ENCODE measurements at places on chromosomes 7 and 10.

GRCh38 chr10:93749218-93749799, 8.4 kb upstream of the LGI1 start:
- no peak for DNase-seq

- DNase-seq: no peak
These were observed 50.9 kb upstream of the SEMA3D start for GRCh38 chr7:85237721-85238120.

- DNase-seq: no peak
These were observed 2.0 kb downstream of the RHEB start for GRCh38 chr7:151517601-151518104.

GRCh38 chr10:48464871-48465736, 139.8 kb downstream of the ARHGAP22 start:
- DNase-seq: no peak

DNA sequence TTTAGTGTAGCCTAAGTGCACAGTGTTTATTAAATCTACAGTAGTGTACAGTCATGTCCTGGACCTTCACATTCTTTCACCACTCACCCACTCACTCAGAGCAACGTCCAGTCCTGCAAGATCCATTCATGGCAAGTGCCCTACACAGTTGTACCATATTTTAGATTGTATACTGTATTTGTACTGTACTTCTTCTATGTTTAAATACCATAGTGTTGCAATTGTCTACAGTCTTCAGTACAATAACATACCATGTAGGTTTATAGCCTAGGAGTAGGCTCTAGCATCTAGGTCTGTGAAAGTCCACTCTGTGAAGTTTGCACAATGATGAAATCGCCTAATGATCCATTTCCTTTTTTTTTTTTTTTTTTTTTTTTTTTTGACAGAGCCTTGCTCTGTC, 12.0 kb downstream of the EEPD1 start:
- DNase-seq: no peak

GRCh38 chr10:93790439-93790838, 32.7 kb downstream of the LGI1 start:
- no peak for DNase-seq

DNA sequence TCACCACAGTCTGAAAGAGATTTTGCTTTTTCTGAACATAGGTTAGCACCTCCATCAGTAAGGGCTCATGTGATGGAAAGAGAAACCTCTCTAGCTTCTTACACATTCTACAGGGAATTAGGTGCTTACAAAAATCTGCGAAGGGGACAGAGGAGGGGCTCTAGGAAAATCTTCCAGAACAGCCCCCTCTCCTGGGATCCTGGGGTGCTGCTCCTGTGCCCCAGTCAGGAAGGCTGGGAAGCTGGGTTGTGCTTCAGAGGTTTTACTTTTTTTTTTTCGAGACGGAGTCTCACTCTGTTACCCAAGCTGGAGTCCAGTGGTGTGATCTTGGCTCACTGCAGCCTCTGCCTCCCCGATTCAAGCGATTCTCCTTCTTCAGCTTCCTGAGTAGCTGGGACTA, 7.5 kb upstream of the FAM171A1 start:
- no peak for DNase-seq

GRCh38 chr7:109926738-109927137, 1164.2 kb upstream of the LRRN3 start:
- DNase-seq: no peak

DNA sequence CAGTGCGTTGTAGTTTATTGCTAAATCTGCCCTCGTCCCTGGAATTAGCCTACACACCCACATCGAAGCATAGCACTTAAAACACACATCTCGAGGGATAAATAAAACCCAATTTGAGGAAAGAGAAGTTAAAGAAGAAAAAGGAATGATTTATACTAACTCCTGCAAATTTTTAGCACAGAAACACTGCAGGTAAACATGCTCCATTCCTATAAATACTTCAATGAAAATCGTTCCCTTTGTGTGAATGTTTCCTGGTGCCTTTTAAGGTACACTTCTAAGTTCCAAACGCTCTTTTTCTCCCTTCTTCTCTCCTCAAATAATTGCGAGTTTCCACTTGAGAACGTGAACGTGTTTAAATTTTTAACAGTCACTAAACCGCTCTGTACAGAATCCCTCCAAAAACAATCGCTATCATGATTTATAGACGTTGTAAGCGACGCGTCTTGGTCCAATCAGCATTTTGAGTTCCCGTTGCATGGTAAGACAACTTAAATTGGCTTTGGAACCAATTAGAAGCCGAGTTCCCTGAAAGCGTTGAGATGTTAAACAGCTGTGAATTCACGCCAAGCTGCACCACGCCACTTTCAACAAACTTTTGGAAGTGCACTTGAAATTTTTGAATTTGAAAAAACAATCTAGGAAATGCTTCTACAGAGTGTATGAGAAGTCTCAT, 12.5 kb upstream of the EBLN1 start:
- no peak for DNase-seq

- DNase-seq: no peak
These were observed 72.2 kb upstream of the ABLIM1 start for GRCh38 chr10:114730291-114730690.

Measured in stimulated activated CD8-positive, alpha-beta memory T cell treated with anti-CD3 and anti-CD28 coated beads, Interleukin-7, amount 100 ng/mL, for 48 hours (primary cell).